ENCODE measurements at places on chromosomes 6 and 20.
A peak's percentile ranks its signal among the peaks of the same experiment; 100 is the strongest.

DNA sequence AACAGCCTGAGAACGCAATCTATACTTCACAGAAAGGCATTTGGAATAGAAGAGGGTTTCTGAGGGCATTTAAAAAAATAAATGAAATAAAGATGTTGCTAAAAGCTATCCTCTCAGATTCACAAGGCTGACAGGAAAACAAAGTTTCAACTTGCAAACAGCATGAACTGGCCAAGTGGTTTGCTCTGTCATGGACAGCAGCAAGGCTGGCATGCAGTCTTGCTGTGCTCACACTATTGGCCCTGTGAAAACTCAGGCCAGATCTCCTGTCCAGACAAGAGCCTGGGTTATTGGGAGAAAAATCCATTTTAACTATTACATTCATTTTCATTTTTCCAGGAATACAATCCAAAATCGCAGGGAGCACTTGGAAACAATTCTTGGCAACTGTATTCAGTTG is 506.2 kb upstream of the SLC35B3 start:
- DNase-seq, result no peak

GRCh38 chr6:48775157-48775556 is 664.2 kb upstream of the PTCHD4 start:
- DNase-seq, result no peak

DNA sequence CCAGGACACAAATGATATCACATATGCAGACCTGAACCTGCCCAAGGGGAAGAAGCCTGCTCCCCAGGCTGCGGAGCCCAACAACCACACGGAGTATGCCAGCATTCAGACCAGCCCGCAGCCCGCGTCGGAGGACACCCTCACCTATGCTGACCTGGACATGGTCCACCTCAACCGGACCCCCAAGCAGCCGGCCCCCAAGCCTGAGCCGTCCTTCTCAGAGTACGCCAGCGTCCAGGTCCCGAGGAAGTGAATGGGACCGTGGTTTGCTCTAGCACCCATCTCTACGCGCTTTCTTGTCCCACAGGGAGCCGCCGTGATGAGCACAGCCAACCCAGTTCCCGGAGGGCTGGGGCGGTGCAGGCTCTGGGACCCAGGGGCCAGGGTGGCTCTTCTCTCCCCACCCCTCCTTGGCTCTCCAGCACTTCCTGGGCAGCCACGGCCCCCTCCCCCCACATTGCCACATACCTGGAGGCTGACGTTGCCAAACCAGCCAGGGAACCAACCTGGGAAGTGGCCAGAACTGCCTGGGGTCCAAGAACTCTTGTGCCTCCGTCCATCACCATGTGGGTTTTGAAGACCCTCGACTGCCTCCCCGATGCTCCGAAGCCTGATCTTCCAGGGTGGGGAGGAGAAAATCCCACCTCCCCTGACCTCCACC is 42.2 kb downstream of the SIRPA start:
- DNase-seq, result no peak

DNA sequence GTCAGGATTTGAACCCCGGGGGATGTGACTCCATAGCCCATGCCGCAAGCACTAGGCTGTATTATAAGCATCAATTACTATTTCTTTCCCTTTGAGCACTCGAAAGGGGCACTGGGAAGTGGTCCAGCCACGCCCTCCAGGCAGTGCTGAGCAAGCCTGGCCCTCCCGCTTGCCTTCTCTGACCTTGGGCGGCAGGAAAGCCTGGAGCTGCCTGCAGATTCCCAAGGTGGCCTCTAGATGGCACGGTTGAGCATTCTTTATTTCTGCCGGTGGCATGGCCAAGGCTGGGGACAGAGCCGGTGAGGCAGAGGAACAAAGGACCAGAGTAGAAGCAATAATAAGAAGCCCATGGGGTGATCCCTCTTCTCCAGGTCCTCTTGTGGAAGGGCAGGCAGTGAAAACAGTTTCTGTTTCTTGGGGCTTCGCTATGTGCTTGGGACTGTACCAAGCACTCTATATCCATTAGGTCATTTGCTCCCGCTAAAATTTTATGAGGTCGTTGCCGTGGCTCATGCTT is 32.0 kb downstream of the ARHGAP40 start:
- DNase-seq, result peak; percentile 77

- DNase-seq, result no peak
These were observed 278.9 kb downstream of the SAMD5 start for GRCh38 chr6:147787417-147787816.

DNA sequence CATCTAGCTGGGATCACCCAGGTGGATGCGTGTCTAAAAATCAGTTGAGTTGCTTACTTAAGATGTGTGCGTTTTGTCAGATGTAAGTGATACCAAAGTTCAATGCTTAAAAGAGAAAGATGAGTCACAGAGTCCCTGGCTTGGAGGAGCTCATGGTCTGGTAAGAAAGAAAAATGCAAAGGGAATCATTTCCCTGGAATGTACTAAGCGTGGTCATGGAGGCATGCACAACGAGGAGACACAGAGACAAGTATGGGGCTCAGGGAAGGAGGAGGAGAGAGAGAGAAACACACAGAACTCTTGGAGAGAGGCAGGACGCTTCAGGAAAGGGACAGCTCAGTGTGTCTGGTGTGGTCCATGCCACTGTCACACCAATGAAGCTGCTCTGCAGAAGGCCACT is 186.9 kb upstream of the GMDS start:
- peak; percentile 94 for DNase-seq

- DNase-seq, result no peak
These were observed 19.4 kb downstream of the PTPRK start for GRCh38 chr6:128500749-128501600.

- no peak for DNase-seq
These were observed 34.8 kb downstream of the TOP1 start for GRCh38 chr20:41063442-41063841.

DNA sequence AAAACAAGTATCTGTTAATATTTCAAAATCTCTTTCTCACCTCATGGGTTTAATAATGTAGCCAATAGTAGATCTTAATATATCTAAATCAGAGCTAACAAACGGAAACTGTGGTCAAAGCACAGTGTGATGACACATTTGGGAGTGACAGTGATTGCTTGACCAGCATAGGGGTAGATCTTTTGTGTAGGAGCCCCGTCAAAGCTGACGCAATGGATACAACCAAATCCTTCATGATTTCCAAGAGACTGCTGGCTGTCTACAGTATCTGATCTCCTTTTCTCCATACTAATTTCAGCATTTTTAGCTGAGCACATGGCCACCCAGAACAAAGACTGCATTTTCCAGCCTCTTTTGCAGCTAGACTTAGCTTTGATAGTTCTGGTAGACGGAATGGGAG is 299.3 kb upstream of the ECI2 start:
- no peak for DNase-seq

DNA sequence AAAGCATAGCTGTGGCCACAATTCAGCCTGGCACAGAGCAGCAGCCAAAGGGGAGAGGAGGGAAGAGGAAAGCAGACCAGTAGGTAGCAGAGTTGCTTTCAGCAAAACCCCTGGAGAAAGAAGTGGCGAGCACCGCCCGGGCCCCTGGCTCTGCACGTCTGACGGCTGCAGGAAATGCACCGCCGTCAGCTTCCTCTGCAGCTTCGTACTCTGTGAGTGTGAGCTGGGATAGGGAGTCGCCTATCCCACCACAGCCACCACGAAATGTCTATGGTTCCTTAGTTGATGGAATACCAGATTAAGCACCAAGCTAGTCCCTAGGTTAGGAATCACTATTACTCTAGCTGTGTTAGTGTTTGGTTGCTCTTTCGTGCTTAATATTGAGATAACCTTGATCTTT is 79.9 kb upstream of the NAA20 start:
- no peak for DNase-seq

DNA sequence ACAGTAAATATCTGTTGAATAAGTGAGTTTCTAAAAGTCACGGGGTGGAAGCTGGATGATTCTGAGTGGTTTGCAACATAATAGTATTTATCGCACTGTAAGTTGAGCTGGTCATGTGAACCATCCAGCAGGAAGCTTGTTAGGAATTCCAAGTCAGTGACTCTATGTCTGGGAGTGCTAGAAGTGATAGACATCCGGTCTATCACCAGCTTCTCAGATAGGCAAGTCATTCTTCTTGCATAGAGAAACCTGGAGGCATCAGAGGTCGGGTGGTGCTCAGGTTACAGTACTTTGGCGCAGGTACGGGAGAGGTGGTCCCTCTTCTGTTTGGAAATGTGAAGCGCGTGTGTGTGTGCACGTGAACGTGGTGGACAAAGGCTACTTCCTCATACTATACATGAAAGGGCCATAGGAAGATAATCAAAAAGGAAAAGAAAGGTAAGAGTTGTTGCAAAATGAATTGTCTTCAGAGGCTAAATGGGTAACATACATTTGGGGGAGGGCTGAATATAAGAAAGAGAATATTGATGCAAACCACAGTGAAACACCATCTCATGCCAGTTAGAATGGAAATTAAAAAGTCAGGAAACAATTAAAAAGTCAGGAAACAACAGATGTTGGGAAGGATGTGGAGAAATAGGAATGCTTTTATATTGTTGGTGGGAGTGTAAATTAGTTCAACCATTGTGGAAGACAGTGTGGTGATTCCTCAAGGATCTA is 299.3 kb upstream of the ZFP64 start:
- peak; percentile 67 for DNase-seq

DNA sequence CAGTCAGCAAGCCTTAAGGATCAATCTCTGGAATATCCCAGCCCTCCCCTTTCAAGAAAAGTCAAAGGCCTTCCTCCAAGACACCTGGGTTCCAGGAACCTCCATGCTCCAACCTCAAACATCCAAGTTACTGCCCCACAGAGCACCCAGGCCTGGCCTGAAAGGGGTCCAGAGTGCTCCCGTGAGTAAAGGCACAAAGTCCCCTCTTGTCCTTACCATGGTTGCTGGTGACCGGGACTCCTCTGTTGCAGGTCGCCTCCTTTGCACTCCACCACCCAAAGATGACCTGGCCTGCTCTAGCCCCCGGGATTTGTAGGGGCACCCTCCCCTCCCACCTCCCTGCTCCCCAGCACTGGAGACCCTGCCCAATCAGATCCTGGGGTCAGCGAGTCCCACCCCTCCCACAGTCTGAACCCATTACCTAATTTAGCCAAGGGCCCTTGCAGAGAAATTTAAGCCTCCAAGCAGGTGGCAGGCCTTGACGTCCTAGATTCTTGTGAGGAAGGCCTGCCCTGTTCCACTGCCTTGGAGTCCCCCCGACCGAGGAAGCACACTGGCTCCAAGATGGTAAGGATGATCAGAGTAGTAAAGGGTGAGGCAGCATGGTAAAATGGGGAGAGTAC is at the start of gene TNNC2:
Gene TNNC2 (minus strand): TSS at position 283 of the 623 bp plus-strand sequence. CDS start 64 bp downstream, at position 219.
- no peak for DNase-seq

DNA sequence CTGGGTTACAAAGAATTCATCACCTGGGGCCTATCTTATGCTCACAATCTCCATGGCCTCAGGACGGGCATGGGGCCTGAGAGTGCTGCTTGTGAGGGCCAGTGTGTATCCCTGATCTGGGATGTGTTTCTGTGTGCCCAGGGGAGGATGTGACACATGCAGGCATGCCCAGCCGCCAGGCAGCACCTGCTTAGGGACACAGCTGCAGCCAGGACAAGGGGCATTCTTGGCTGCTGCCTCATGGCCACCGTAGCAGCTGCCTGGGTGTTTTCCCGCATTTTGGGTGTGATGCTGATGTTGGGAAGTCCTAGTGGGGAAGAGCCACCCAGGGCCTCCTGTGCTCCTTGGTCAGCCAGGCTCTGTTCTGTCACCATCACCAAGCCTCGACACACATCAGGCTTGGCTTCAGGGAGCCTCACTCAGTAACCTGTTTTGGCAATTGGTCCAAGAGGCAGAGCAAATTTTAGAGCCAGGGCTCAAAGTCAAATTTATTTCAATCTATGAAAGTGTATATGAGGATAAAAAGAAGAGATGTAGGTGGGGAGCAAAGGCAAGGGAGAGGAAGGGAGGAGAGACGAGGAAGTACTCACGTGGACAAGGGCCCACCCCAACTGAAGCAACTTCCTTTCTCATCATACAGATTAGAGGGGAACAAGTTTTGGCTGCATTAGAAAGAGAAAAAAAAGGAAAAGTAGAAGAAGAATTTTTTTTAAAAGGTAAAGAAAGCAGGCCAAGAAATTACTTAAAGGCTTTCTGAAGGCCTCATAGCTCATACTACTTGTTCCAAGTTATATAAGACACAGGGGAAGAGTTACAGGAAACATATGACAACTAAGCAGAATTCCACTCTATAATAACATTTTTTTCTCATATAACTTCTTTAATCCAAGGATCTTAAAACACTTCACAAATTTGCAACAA is 269.9 kb upstream of the SUPT3H start:
- no peak for DNase-seq

DNA sequence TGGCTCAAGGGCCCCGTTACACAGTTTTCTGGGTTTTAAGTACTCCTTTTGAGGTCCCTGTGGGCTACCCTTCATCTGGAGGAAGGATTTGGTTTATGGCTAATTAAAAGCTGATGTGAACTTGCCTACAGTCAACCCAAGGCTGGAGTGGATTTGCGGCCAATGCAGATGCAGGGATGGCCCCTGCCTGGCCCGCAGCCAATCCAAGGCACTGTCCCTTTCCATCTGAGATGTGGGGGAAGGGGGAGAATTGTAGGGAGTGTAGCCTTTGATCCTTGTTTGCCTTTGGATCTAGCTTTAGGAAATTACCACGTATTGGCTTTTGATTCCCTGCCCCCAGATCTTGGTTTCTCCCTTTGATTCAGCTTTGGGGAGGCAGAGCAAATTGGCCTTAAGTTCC is 128.0 kb upstream of the GGTLC1 start:
- no peak for DNase-seq

- no peak for DNase-seq
These were observed 345.1 kb downstream of the BTBD3 start for GRCh38 chr20:12262747-12263146.

- no peak for DNase-seq
These were observed 20.7 kb upstream of the ADRM1 start for GRCh38 chr20:62282103-62282502.

DNA sequence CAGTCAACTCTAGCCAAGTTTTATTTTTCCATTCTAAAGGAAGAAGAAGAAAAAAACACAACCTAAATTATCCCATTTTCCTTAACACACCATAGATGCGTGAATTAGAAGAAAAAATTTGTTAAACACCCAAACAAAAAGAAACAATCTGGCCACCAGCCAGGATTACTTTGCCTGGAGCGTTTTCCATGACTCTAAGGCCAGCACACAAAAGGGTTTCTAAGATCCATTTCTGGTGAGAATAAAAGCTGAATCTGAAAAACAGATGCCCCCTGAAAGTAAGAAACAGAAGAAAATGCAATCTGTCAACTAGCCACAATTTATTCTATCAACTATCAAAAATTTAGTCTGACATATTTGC is 267.2 kb upstream of the SULF2 start:
- DNase-seq, result no peak

GRCh38 chr6:149651056-149651455 is 2.5 kb upstream of the KATNA1 start:
- no peak for DNase-seq

GRCh38 chr6:97291896-97292295 is 8.9 kb upstream of the MMS22L start:
- DNase-seq, result no peak

All from AG08395 (cell line).